Chondrocyte (in vitro differentiated cells): ENCODE measurements at places on chromosomes 2 and 18. TPM values are rescaled to one million over a fixed set of nuclear protein-coding genes. Genes with fewer than 3 reads are reported as not detected.

Gene ACMSD
- not detected in 3 replicates for total RNA-seq

Gene C2orf78
- not detected in 3 replicates for total RNA-seq

Gene NFU1
- total RNA-seq = 40.7 to 42.5 TPM (median 40.7 TPM) in 3 replicates

Gene CPLX4
- not detected in 3 replicates for total RNA-seq

Gene UGT1A1
- not detected in 3 replicates for total RNA-seq

Gene CKAP2L
- total RNA-seq = 3.4 to 6.1 TPM (median 5.1 TPM) in 3 replicates

Gene GALNT3
- total RNA-seq = 4.1 to 4.4 TPM (median 4.2 TPM) in 3 replicates

GRCh38 chr2:189214484-189214883 lies 34.9 kb upstream of the COL5A2 start:
- DNase-seq = no peak

DNA sequence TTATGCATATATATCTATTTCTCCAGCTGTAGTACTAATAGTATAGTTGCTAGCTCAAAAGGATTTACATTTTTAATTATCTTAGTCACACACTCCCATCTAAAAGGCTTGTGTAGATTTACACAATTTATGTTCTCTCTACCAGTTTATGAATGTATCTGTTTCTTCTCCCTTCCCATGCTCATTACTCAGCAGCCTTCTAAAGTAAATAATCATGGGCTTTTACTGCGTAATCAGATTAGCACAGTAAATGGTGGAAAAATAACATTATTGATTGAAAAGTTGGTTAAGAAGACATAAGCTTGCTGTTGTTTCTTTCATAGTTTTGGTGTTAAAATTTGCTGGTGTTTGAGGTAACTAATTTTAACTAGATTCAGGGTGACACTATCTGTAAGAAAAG lies 81.8 kb downstream of the PTPN4 start:
- DNase-seq = no peak

DNA sequence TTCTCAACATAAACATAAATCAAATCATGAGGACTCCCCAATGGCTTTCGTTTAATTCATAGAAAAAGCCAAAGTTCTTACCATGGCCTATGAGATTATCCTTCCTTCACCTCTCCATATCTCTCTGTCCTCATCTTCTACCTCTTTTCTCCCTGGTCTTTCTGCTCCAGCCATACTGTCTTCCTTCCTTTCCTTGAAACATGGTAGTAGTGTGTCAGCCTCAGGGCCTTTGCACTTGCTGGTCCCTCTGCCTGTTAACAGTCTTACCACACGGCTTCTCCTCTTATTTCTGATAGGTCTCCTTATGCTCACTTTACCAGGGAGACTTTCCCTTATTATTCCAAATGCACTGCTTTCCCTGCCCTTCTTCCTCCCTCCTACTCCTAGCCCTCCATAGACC lies 25.6 kb downstream of the APOB start:
- DNase-seq = no peak

DNA sequence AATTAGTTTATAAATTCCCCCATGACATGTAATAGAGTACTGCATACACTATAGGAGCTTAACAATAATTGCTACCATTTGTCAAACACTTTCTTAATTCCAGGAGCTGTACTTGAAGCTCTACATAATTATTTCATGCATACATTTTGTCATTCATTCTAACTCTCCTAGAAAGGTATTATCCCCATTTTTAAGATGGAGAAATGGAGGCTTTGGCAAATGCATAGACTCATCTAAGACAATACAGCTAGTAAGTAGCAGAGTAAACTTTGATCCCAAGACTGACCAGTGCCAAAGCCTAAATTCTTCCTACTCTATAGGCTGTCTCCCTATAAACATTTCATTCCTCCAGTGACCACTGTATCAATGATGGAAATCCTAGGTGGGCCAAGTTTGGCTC lies 42.6 kb upstream of the TMEM247 start:
- no peak for DNase-seq

DNA sequence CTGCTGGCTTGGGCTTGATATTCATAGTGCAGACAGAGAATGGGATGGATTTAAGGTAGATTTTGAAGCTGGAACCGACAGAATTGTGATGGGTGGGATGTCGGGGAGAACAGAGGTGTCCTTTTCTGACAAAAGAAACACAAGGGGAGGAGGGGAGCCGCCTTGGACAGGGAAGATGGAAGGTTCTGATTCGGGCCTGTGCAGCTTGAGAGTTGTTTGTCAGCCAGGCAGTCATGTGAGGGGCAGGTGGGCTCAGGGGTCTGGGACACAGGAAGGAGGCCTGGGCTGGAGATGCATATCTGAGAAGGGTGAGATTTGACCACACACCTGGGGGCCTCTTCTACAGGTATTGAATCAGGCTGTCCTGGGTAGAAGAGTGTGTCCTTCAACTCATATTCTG lies 41.4 kb downstream of the NPAS2 start:
- DNase-seq = no peak

GRCh38 chr18:48799724-48800315 lies 150.9 kb downstream of the SMAD7 start:
- peak; percentile 36 for DNase-seq

GRCh38 chr2:144096531-144096930 lies 423.4 kb downstream of the ZEB2 start:
- DNase-seq = no peak

DNA sequence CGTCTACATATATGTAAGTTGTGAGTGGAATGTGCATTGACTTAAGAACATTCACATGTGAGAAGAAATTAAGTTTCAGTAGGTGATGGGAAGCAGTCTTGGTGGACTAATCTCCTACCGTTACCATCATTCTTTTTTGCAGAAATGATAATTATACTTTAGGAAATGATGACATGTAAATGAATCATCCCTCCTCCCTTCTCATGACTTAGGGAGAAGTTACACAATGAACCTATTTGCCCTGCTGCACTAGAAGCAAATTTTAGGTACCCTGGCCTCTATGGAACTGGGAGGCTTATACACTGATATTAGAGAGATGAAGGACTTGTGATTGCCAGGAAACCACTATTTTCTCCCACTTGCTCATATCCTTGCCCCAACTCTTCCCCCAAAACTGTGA lies 214.2 kb downstream of the CALCRL start:
- DNase-seq = no peak

DNA sequence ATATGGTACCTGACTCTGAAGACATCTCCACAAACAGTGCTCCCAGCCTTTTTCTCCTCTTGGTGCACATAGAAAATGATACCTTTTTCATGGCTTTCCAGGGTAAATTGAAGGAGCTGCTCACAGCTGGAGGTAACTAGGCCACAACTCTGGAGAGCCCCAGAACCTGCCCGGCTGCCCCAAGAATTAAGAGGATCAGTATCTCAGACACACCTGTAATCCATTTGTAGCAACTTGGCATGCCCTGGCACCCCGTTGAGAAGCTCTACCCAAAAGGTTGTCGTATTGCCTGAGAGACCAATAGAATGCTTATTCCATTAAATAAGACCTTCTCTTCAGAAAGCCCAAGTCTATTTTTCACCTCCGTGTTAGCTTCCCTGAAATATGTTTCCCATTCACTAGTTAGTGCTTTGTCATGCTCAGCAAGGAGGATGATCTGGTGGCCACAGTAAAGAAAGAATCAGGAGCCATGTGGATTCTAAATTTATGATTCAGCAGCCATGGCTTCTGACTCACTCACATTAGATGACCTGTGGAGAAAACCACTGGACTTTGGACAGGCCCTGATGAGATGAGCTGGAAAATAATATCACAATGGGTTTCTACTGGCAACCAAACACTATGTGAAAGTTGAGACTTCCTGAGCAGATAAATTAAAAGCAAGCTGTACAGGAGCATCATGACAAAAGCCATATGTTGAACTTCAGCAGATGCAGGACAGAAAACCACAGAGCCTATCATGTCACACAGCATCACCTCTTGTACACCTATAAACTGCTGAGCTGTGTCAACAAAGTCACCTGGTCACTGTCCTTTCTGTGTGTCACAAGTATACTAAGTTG lies 253.3 kb upstream of the OSR1 start:
- DNase-seq = no peak

DNA sequence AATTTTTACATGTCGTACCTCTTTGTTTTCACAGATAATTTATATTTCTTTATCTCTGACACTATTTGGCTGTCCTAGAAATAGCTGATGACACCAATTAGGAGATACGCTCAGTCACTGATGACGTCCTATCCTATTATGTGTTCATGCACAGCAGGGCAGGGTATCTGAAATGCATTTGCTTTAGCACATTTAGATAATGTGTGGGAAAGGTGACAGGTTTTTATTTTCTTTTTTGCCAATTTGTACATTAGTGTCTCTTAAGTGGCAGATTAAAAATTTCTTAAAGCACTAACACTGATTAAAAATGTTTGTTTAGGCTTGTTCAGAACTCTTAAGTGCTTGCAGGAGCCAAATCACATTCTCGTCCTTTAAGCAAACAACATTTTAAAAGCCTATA lies 39.7 kb downstream of the CDC42EP3 start:
- no peak for DNase-seq

- DNase-seq = no peak
These were observed 940.2 kb upstream of the ZEB2 start for GRCh38 chr2:145460112-145460511.

- DNase-seq = no peak
These were observed 156.1 kb upstream of the NFATC1 start for GRCh38 chr18:79239631-79240030.

DNA sequence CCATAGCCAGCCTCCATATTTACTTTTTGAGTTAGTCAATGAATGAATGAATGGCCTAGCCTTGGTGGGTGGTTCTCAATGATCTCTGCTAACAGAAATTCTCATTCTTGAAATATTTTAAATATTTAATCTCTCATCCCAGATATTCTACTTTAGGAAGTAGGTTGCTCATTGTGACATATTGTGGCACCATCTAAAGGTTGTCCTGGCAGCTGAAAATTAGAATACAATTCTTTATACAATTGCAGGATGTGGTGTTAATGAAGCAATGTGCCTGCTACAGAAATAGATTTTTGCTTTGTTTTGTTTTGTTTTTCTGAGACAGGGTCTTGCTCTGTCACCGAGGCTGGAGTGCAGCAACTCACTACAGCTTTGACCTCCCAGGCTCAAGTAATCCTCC lies 35.8 kb downstream of the SCG2 start:
- no peak for DNase-seq

GRCh38 chr2:191245869-191246531 lies 796 bp downstream of the MYO1B start:
- DNase-seq = no peak

DNA sequence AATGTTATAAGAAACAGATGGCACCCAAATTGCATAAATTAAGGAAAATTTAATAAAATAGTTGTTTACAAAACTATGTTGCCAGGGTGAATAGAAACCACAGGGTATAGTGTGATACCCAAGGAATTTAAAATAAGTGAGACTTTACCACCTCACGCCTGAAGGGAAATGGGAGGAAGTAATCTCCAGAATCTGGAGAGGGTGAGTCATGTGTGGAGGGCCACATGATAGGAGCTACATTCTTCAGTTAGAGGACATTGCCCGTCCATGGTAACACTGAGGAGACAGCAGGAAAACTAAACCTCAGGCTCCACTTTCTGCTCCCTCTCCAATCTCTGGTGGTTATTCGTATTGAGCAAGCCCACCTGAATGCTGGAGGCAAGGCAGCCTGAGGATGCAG lies 97.2 kb upstream of the NXPH2 start:
- no peak for DNase-seq

- no peak for DNase-seq
These were observed 153.9 kb upstream of the SOX11 start for GRCh38 chr2:5538313-5538712.

DNA sequence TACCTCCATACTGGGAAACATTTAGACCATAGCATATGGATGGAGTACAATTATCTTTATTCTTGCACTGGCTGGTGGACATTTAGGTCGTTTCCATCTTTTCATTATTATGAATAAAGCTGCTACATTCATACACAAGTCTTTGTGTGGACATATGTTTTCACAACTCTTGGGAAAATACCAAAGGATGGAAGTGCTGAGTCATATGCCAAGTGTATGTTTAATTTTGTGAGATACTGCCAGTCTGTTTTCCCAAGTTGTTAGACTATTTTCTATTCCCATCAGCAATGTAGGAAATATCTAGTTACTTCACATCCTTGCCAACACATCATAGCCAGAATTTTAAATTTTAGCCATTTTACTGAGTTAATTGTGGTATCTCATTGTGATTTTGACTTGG lies 91.5 kb downstream of the GALNT13 start:
- DNase-seq = no peak

GRCh38 chr2:147331790-147332419 lies 512.9 kb upstream of the ACVR2A start:
- DNase-seq = no peak

GRCh38 chr18:61503688-61504087 lies 170.5 kb downstream of the CDH20 start:
- no peak for DNase-seq

DNA sequence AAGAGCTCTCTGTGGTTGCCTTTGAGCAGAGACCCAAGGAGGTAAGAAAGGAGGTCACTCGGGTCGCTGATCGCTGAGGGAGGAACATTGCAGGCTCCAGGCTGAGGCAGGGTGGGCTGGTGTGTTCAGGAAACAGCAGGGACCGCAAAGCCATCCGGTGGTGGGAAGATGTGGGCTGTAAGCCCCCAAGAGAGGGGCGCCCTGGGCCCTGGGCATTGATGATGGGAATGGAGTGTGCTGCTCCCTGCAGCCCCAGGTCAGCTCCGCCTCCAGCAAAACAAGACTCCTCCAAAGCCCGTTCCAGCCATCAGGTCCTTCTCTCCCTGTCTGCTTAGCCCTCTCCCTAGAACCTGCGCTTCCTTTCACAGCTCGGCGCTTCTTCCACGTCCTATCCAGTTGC lies 229.7 kb downstream of the KLHL29 start:
- peak; percentile 68 for DNase-seq

DNA sequence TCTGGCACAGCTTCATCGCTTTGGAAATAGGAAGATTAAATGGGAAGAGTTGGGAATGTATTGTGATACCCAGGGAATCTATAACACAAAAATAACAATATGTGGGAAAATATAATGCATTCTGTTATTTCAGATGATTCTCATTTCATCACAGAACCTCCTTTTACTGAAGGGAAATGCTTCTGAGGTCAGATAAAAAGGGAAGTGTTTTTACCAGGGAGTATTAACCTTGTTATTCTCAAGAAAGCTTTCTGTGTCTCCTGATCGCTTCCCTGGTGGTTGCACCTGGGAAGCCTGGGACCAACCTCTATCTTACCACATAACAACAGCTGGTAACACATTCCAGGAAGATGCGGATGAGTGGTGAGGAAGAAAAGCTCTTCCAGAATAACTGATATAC lies 47.2 kb downstream of the SCG2 start:
- no peak for DNase-seq

DNA sequence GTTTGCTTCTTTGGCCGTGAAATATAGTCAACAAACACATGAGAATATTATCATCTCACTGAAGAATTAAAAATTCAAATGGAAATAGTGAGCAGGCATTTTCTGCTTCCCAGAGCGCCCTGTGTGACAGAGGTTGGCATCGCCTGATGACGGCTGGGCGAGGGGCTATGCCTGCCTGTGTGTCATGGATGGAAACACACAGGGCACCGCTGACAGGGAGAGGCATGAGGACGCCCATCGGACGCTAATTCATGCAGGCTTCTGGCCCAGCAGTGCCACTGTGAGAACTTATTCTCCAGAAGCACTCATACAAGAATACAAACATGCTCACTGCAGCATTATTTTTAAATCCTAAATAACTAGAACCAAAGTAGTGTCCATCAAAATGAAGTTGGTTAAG lies 61.4 kb upstream of the OTOS start:
- DNase-seq = no peak

- no peak for DNase-seq
These were observed 51.8 kb downstream of the TFPI start for GRCh38 chr2:187502467-187502866.
